Neural crest cell (in vitro differentiated cells): ENCODE measurements at places on chromosomes 7 and 10. TPM values are rescaled to one million over a fixed set of nuclear protein-coding genes. Genes with fewer than 3 reads are reported as not detected.

LRIT1 gene
- total RNA-seq, result not detected in 2 replicates

GRCh38 chr10:113504423-113504822 is 48.4 kb upstream of the HABP2 start:
- peaks cover 2% of the 10 kb centered on the region for H3K36me3 ChIP-seq
- no peak for DNase-seq
- no peak overlapping the region for H3K4me3 ChIP-seq
- no peaks in the 10 kb centered on the region for H3K4me1 ChIP-seq

GRCh38 chr10:70757856-70758255 is 27.3 kb downstream of the TBATA start:
- H3K36me3 ChIP-seq, result no peaks in the 10 kb centered on the region
- no peak overlapping the region for H3K27ac ChIP-seq
- peaks cover 17% of the 10 kb centered on the region for H3K4me1 ChIP-seq
- H3K27me3 ChIP-seq, result peaks cover 11% of the 10 kb centered on the region
- DNase-seq, result no peak
- no peak overlapping the region for H3K4me3 ChIP-seq

GRCh38 chr10:44640429-44640828 is 255.5 kb upstream of the CXCL12 start:
- no peak for DNase-seq
- peaks cover 2% of the 10 kb centered on the region for H3K36me3 ChIP-seq
- H3K4me1 ChIP-seq, result no peaks in the 10 kb centered on the region

- no peaks in the 10 kb centered on the region for H3K27me3 ChIP-seq
- DNase-seq, result no peak
- no peaks in the 10 kb centered on the region for H3K4me1 ChIP-seq
Observed at GRCh38 chr7:88328787-88329186, 22.1 kb upstream of the STEAP4 start.

GRCh38 chr7:39353615-39354376 is 212.4 kb upstream of the YAE1 start:
- peak overlapping the region; percentile 79 for H3K27ac ChIP-seq
- H3K36me3 ChIP-seq, result no peaks in the 10 kb centered on the region
- H3K27me3 ChIP-seq, result no peaks in the 10 kb centered on the region
- peaks cover 30% of the 10 kb centered on the region for H3K4me1 ChIP-seq
- H3K4me3 ChIP-seq, result peak overlapping the region; percentile 59

GRCh38 chr10:126458466-126458865 is 70.2 kb upstream of the ADAM12 start:
- peaks cover 5% of the 10 kb centered on the region for H3K4me1 ChIP-seq
- H3K36me3 ChIP-seq, result no peaks in the 10 kb centered on the region
- H3K27ac ChIP-seq, result no peak overlapping the region
- H3K27me3 ChIP-seq, result no peaks in the 10 kb centered on the region
- H3K4me3 ChIP-seq, result no peak overlapping the region
- no peak for DNase-seq

CYP26C1 gene
- 0.30 and 0.37 TPM in 2 replicates for total RNA-seq
